NCI-H446 (cell line): ENCODE measurements at places on chromosomes 4 and X.

GRCh38 chr4:83964996-83965541 lies 429.2 kb downstream of the GPAT3 start:
- no peak for DNase-seq

DNA sequence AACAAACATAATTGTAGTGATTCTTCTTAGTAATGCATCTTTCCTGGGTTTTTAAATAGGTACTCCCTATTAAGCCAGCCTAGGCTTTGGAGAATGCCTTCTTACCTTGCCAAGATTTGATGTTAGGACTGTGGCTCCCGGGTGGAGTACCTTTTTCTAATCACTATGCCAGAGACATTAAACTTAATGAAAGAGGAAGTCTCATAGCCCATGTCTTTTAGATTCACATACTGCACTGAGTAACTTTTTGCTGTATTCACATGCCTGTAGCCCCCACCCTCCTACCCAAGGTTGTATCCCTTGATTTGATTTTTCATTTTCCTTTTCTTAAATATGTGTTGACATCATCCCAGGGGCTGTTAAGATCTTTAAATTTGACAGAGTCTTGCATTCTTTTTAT lies 104.2 kb upstream of the TLR2 start:
- no peak for DNase-seq

DNA sequence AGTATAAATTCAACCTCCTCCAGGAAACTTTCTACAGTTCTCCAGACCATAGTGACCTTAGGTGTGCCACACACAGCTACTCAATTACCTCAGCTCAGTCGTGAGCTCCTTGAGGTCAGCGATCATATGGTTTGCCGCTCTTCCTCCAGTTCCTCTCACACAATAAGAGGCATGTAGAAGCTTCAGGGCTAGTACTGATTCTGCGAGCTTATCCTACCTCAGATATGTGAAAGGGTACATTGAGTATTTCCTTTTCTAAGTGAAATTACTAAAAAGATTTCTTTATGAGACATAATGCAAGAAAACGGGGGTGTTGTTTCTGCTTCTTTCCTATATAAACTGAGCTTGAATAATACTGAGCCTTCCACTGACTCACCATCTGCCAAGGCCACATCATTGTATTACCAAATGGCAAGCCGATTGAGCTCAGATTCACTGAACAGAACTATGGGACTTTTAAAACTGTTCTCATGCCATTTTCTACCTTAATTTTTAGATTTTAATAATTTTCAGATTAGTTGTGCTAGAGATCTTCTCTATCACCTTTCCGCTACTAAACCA lies 183.1 kb downstream of the HS6ST2 start:
- DNase-seq: no peak

DNA sequence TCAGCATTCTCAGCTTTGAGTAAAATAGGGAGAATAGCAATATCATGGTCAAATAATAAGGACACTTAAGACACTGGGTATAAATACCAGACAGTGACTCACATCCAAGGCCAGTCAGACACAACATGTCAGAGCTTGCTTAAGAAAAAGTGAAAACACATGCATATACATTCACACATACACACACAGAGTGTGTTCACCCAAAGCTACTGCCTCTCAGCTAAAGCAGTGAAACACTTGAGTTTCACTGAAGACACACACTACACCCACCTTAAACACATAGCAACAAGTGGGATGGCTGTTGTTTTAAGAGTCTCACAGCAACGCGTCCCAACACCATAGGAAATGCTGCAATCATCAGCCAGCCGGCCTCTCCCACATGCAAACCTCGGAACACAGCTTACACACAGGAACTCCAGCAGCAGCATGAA lies 14.4 kb downstream of the SHROOM4 start:
- DNase-seq: no peak

GRCh38 chr4:75679876-75680575 lies 6.8 kb upstream of the G3BP2 start:
- DNase-seq: no peak

DNA sequence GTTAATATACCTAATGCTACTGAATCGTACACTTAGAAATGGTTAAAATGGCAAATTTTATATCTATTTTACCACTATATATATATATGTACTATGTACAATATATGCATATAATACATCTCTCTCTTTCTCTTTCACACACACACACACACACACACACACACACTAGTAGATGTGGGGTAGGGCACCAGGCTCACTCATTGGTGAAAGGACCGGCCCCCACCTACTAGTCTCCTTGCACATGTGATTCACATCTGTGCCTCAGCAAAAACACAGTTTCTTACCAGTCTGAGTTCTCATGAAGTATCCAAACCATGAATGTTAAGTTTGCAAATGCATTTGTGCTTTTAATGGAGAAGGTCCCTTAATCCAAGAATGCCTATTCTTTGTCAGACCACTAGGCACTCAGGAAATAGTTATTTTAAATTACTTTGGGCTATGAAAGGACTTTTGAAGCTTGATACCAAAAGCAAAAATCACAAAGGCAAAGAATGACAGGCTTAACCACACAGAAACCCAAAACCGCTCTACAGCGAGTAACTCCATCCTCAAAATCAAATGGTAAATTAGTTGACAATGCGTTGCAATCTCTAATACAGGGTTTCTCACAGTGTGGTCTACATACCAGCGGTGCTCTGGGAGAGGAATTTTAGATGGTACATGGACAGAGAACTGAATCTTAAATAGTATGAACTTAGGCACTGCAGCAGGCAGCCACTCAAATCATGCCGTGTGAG lies 5.8 kb downstream of the TSC22D3 start:
- no peak for DNase-seq

DNA sequence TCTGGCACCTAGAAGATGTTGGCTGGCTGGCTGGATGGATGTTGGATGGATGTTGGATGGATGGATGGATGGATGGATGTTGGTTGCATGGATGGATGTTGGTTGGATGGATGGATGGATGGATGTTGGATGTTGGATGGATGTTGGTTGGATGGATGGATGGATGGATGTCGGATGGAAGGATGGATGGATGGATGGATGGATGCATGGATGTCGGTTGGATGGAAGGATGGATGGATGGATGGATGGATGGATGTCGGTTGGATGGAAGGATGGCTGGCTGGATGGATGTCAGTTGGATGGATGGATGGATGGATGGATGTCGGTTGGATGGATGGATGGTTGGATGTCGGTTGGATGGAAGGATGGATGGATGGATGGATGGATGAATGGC lies 96.7 kb downstream of the PSAPL1 start:
- no peak for DNase-seq

GRCh38 chr4:64581422-64581821 lies 172.2 kb upstream of the TECRL start:
- DNase-seq: peak; percentile 46

- no peak for DNase-seq
Observed at GRCh38 chrX:152450076-152450475, 1.0 kb downstream of the GABRA3 start.

GRCh38 chrX:43627147-43627546 lies 29.0 kb upstream of the MAOA start:
- DNase-seq: no peak

- DNase-seq: no peak
Observed at GRCh38 chr4:1080961-1081688, 32.2 kb downstream of the RNF212 start.

DNA sequence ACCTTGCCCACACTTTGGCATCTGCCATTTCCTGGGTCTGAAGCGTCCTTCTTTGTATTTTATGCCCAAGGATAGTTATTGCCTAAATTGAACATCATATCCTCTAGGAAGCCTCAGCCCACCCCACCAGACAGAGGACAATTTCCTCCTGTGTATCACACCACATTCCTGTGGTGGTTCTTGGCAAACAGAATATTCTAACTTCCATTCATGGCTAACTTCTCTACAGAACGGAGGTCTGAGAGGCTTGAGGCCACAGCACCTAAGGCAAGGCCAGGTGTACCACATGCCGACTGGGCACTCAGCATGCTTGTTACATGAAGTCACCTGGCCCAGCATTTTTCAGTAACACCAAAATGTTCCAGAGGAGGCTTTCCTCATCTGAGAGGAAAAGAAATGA lies 42.4 kb downstream of the CD99L2 start:
- DNase-seq: no peak

DNA sequence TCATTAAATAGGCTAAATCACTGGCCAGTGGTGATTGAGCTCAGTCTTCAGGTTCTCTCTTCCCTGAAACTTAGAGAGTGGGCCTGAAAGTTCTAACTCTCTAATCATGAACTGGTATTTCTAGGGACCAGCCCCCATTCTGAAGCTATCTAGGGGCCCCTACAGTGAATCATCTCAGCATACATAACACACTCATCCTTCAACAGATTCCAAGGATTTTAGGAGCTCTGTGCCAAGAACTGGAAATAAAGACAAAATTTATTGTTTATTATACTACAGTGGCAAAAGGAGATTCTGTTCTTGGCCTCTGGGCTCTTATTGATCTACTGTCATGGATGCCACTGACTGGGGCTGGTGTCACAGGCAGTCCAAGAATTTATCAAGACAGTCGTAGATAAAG lies 263.8 kb upstream of the IGFBP7 start:
- no peak for DNase-seq

DNA sequence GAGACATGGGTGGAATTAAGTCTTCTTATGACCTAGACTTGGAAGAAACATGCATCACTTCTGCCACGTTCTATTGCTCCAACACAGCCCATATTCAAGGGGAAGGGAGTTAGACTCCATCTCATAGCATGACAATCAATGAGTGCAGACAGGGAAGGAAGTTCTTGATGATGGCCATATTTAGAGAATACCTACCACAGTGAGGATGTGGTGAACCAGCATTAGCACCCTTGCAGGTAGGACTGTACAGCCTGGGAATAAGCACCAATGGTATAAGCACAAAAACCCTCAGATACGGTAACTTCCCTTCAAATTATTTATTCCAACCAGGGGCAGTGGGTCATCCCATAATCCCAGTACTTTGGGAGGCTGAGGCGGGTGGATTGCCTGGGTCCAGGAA lies 29.8 kb downstream of the PAGE2 start:
- DNase-seq: no peak

GRCh38 chr4:76233083-76233482 lies 18.4 kb upstream of the FAM47E start:
- no peak for DNase-seq
